HFF-Myc (cell line): ENCODE measurements at places on chromosomes 3 and 15.

DNA sequence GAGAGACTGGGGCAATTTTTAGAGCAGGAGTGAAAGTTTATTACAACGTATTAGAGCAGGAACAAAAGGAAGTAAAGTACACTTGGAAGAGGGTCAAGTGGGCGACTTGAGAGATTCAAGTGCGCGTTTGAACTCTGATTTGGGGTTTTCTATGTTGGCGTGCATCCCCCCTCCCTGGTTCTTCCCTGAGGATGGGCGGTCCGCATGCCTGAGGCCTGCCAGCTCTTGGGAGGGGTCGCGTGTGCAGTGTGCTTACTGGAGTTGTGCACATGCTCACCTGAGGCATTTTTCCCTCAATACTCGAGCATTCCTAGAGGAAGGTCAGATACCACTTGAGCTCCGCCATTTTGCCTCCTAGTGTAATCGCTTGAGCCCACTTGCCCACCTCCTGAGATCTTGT, 10.4 kb upstream of the CHAC1 start:
- DNase-seq: no peak

DNA sequence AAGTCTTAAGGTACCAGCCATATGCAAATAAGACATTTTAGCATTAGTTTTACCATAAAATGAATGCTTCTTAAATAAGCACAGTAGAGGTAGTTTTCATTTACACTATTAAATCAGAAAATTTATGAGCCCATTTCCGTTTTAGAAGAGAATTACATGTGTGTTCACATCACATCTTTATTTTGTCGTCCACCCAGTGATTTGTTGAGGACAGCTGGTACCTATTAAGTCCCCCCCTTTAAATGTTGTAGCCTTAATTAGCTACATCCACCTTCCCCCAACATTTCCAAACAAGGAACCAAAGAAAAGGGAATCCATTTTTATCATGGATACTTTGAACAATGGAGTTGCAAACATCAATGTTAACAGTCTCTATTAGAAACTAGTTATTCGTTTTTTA, 6.8 kb downstream of the IL17RD start:
- no peak for DNase-seq

- DNase-seq: no peak
These were observed 7.0 kb downstream of the TRAK1 start for GRCh38 chr3:42098171-42098570.

DNA sequence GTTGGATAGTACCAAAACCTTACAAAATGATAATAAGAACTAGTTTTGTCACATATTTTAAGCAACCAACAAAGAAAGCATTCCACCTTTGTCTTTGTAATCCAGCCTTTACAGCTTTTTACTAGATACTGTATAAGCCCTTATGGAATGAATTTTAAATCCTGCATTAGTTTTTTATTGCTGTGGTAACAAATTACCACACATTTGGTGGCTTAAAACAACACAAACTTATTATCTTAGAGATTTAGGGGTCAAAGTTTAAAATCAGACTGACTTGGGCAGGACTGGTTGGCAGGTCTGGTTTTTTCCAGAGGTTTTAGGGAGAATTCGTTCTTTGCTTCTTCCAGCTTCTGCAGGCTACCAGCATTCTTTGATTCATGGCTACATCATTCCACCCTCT, 108.5 kb upstream of the NLGN1 start:
- no peak for DNase-seq

GRCh38 chr3:141072950-141073349, 21.8 kb downstream of the SPSB4 start:
- DNase-seq: no peak

DNA sequence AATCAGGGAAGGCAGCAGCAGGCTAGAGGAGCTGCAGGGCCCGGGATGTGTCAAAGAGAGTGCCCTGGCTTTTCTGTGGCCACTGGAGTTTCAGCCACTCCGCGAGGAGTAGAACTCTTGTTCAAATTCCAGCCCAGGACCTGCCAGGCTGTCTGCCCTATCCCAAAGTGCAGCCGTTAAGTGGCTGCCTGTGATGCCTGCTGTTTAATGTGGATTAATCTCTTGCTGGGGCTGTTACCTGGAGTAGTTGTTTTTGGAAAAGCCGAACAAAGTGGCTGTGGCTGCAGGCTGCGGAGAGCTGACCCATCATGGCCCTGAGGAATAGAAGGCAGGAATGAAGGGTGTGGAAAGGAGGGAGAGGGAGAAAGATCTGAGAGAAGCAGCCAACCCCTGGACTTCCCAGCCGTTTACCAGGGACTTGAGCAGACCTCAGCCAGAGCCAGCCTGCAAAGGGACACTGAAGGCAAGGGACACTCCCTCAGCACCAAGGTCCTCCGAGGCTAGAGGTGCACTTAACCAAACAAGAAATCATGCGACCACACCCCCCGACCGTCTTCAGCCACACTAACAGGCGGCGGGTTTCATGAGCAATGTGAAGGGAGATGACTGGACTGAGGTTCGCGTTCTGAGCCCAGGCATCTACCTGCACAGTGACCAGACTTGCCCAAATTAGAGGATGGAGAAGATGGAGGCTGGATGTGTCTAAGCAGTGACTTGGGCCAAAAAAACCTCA, 4.7 kb downstream of the CDAN1 start:
- no peak for DNase-seq

GRCh38 chr15:50180091-50180490, 1.9 kb upstream of the SLC27A2 start:
- no peak for DNase-seq

- no peak for DNase-seq
These were observed 5.3 kb upstream of the ZNF445 start for GRCh38 chr3:44482721-44483120.

GRCh38 chr15:79595995-79596622, 164.0 kb downstream of the MINAR1 start:
- DNase-seq: peak; percentile 72

GRCh38 chr3:123026565-123027291, 835 bp downstream of the SEMA5B start:
- no peak for DNase-seq

DNA sequence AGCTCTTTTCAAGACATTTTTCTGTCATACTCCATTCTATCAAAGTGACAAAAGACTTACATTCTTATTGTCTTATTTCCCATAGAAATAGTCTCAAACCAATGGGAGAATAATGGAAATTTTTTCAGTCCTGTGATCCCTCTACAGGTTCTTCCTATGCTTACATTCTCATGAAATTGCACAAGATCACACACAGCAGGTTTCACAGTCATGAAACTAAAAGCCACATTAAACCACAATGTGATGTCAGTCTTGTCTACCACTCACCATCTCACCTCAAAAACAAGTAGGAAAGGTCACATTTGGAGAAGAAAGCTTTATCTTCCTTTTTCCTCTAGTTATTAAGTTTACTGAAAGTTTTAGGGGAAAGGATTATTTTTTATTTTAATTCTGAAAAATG, 161.0 kb upstream of the RORA start:
- no peak for DNase-seq

DNA sequence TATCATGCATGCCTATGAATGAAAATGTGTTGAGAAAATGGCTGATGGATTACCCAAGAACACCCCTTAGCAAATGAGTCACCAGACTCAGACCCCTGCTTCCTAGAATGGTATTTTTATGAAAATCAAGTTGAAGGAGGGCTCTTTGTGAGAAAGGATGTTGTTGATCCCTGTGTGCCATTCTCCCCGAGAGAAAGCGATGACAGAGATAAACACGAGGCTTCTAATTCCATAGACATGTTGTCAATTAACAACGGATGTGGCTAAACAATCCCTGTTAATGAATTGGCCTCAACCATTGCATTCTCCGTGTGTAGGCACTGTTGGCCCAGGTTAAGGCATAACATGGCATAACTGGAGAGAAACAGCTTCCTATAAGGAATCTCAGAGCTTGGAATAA, 5.8 kb upstream of the OXTR start:
- no peak for DNase-seq

DNA sequence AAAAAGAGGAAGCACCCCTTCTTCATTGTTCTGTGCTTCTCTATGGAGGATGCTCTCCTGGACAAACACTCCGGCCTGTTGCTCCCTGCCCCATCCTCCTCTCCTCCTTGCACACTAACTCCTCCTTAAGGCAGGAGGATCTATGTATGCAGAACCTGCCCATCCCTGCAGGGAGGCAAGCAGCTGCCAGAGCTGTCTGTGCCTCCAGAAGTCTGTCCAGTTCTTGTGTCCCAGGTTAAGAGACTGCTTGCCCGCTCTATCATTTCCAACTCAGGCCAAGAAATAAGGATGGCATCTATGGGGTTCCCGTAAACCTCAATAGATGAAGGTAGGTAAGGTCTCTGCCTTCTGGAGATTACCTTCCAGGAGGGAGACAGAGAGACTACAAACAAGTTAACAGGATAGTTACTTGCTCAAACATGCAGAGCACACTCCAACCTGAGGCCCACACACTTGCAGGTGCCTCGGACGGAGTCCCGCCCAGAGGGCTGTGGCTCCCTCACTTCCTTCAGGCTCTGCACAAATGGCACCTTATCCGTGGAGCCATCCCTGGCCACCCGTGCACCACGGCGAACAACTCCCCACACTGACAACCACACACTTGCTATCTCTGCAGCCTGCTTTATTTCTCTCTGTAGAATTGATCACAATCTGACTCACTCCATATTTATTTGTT, 6.9 kb downstream of the XXYLT1 start:
- DNase-seq: no peak

DNA sequence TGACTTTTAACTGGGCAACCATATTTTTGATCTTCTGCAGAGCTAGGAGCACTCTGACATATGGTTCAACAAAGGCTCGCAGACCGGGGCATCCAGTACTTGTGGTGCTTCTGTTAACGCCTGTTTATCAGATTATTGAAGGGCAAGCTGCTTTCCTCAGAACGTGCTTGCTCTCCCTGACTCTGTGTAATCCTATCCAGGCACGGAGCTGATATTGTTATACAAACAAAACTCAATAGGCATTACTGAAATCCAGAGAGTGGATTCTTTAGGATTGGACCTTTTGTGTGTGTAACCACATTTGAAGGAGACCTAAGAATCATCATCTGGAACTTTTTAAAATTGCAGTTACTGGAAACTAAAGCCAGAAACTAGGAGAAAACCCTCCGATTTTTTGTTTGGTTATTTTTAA, 246.5 kb downstream of the PTPRG start:
- DNase-seq: peak; percentile 41

- DNase-seq: no peak
These were observed 36.8 kb downstream of the MTMR10 start for GRCh38 chr15:30954674-30955073.

GRCh38 chr3:42906070-42906847, at the start of gene ZNF662:
TSS of gene ZNF662 (plus strand) at chr3:42906142. CDS start at chr3:42908115, 1,973 bp downstream.
- no peak for DNase-seq

GRCh38 chr3:162534431-162534830, 1037.8 kb downstream of the OTOL1 start:
- no peak for DNase-seq

GRCh38 chr3:197183582-197183981, 114.8 kb downstream of the DLG1 start:
- DNase-seq: no peak

DNA sequence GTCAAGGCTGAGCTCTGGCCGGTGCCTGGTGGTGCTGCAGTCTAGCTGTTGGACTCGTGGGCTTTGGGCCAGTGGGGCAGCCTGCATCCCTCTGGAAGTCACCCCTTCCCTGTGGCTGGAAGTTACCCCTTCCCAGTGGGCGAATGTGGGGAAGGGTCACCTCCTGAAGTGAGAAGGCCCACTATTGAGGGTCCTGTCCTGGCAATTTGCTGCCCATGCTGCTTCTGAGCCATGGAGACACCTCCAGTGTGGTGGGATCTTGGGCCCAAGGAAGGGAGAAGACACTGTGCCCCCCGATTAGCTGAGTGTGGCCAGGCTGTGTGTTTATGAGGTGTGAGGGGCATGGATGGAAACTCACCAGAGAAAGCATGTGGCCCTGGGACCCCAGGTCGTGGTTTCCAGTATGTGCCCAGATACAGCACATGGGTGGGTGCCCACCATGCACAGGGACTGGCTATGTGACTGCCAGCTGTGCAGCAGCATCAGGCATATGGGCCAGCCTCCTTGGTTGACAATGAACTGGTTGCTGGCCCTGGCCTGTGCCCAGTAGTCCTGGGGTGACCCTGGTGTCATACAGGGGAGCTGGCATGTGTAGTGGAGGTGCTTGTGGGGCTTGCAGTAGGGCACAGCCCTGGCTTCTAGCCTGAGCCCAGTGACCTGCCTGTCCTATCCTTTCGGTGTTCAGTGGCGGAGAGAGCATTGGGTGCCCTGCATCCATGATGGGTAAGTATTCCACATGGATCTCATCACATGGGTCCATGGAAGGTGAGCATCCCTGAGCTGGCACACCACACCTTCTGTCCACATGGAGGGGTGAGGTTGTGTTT, 221.2 kb downstream of the SNRPN start:
- DNase-seq: no peak

DNA sequence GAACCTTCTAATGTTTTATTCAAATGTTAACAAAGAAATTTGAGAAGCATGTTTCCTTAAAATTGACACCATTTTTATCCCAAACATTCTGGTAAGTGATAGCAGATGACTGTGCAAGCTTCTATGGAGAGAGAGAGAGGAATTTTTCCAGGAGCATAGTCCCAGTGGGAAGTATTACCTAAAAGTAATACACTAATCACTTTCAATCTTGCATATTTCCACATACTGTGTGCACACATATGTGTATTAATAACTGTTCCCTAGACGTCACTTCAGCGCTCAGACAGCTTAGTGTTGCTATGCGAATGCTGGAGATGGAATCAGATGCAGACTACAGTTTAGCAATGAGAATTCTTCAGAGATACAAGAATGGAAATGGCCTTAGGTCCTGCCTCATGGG, 424.3 kb upstream of the TPRG1 start:
- no peak for DNase-seq

DNA sequence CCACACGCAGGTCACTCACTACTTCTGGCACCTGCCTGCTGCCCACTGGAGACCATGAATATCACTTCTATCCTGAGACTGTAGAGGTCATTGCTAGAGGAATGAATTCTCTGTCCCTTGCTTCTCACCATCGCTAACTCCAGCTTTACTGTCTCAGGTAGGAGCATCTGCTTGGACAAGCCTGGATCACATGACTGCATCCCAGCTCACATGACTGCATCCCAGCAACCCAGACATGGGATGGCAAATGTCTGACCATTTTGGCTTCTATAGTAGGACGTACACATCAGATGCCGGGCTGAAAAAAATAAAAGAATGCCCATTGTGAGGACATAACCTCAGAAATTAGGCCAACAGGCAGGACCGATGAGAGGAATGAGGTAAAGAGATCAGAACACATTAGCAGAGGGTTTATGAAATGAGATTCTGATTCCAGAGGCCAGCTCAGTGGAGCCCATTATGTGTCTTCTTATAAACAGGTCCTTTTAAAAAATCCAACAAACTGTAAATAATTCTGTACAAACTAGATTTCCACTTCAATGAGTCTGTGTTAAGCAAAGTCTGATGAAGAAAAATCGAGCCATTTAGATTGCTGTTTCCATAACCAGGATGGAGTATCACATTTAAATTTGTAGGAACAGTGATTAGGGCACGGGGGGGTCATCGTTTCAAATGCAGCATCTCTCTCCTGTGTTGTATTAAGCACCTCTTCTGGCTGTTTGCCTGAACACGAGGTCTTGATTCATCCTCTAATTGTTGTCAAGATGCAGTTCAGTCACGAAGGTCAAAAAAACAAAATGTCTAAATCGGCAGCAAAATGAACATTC, 126.7 kb downstream of the MTHFS start:
- DNase-seq: no peak

- DNase-seq: no peak
These were observed 5.5 kb downstream of the CD47 start for GRCh38 chr3:108085370-108085769.
